NCI-H2081 treated with DMSO at 0.1 percent for 48 hours (cell line): ENCODE measurements at places on chromosomes 5 and 9.

- DNase-seq: no peak
These were observed 453 bp upstream of the DOK3 start for GRCh38 chr5:177509991-177510566.

- DNase-seq: no peak
These were observed 18.2 kb downstream of the TENT2 start for GRCh38 chr5:79630444-79630843.

DNA sequence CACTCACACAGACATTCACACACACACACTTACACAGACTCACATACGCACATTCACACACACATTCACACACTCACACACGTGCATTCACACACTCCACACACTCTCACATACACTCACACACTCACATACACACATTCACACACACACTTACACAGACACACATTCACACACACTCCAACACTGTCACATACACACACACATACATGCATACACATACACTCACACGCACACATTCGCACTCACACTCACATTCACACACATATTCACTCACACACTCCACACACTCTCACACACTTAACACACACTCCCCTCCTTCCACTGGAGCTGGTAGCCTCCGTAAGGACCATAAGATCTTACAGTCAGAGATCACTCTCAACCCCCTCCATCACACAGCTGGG is 26.2 kb downstream of the CAMK2A start:
- no peak for DNase-seq

- DNase-seq: no peak
These were observed 49.6 kb upstream of the KIF2A start for GRCh38 chr5:62256161-62257019.
